ENCODE measurements at places on chromosomes 7 and 10.

- no peak for DNase-seq
These were observed 252.5 kb downstream of the TNS3 start for GRCh38 chr7:47329320-47329926.

- DNase-seq, result no peak
These were observed 92.9 kb upstream of the LRRTM3 start for GRCh38 chr10:66832781-66833422.

GRCh38 chr7:92835261-92835850 lies 1.0 kb downstream of the CDK6 start:
- peak; percentile 84 for DNase-seq

GRCh38 chr10:124240839-124241291 lies 147.5 kb upstream of the CHST15 start:
- peak; percentile 74 for DNase-seq

GRCh38 chr7:42236976-42237810 lies at the start of gene GLI3:
Gene GLI3 (minus strand): TSS chr7:42237209. CDS start chr7:42223253, 13,956 bp downstream.
- DNase-seq, result peak; percentile 96

GRCh38 chr7:42010751-42011150 lies 226.3 kb downstream of the GLI3 start:
- DNase-seq, result no peak

DNA sequence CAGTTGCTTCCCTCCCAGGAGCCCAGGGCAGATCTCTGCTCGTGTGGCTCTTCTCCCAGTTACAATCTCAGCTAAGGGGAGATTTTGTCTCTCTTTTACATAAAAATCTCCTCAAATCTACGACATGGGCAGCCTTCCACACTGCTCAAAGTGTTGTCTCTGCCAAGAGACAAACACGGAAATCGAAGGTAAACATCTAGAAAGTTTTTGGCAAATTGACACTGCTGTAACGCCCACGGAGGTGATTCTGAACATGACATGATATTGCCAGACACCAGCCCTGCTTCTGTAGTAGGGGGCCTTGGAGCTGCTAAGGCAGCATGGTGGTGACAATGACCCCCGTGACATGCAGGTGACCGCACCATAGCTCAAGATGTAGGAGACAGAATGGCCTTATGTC lies 128.3 kb downstream of the CCDC3 start:
- no peak for DNase-seq

GRCh38 chr10:5013385-5013784 lies 9.7 kb upstream of the AKR1C2 start:
- DNase-seq, result no peak

DNA sequence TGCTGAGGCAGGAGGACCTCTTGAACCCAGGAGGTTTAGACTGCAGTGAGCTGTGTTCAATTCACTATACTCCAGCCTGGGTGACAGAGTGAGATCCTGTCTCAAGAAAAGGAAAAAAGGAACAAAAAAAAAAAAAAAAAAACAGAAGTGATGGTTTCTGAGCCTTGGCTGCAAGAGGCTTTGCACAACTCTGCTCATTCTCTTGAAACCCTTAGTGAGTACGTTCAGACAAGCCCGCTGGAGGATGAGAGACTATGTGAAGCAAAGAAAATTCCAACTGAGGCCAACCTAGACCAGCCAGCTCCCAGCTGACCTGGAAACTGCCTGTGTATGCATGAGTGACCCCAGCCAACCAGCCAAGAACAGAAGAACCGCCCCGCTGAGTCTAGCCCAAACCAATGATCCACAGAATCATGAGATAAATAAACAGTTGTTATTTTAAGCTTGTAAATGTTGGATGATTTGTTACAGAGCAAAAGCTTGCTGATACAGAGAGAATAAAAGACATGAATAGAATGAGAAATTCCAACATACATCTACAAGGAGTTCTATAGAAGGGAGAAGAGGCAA lies 50.6 kb upstream of the FZD9 start:
- DNase-seq, result no peak

- no peak for DNase-seq
These were observed 19.8 kb downstream of the PIK3AP1 start for GRCh38 chr10:96700374-96701099.

- DNase-seq, result no peak
These were observed 29.6 kb downstream of the IDE start for GRCh38 chr10:92544296-92544695.

DNA sequence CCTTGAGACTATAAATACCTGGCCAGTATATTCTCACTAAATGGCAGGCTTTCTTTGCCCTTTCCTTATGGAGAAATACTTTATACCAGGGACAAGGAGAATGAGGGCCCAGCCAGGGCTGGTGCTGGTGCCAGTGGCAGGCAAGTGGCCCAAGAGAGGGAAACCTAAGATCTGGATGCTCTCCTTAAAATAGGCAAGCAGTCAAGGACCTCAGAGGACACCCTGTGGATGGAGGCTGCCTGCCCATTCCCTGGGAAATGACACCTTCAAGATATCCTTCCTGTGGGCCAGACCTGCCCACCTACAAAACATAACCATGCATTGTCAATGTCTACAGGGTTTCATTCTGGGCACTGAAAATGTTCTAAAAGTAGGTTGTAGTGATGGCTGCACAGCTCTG lies 29.1 kb downstream of the POLR3A start:
- no peak for DNase-seq

DNA sequence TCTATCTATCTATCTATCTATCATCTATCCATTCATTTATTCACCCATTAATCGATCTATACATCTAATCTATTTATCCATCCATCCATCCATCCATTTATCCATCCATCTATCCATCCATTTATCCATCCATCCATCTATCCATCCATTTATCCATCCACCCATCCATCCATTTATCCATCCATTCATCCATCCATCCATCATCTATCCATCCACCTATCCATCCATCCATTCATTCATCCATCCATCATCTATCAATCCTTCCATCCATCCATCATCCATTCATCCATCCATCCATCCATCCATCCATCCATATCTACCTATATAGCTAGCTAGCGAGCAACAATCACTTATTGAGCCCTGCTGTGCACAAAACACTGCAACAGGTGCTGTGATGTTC lies 953.1 kb upstream of the ZNF722 start:
- no peak for DNase-seq

DNA sequence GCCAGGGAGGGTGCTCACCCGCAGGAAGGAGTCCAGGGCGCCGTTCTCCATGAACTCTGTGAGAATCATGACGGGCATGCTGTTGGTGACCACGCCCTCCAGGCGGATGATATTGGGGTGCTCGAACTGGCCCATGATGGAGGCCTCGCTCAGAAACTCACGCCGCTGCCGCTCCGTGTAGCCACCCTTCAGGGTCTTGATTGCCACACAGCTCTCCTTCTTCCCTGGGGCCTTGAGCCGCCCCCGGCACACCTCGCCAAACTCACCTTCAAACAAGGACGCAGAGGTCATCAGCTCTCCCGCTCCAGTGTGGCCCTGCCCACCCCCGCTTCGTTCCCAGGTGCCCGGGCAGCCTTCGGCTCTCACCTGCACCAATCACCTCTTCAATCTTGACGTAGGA lies 14.6 kb downstream of the EPHB4 start:
- DNase-seq, result no peak

GRCh38 chr10:73785721-73786511 lies 510 bp downstream of the ZSWIM8 start:
- DNase-seq, result peak; percentile 78

DNA sequence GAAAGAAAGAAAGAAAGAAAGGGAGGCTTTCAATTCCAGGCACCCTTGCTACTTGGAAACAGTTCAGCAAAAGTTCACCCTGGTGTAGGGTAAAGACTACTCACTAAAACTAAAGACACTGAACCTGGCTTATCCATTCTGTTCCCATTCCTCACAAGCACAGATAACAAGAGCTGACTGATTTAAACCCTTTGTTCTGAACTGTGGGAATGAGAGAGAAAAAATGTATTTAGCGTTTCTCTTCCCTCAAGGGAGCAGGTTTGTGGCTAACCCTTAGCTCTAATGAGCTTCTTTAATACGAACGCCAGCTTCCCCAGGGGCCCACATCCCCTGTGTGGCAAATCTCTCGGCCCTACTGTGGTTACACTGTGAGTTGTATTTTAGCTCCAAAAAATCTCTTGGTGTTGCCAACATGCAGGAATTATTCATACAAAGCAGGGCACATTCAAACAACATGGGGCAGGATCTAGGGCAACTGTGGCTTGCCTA lies 23.3 kb downstream of the PRTFDC1 start:
- peak; percentile 15 for DNase-seq

DNA sequence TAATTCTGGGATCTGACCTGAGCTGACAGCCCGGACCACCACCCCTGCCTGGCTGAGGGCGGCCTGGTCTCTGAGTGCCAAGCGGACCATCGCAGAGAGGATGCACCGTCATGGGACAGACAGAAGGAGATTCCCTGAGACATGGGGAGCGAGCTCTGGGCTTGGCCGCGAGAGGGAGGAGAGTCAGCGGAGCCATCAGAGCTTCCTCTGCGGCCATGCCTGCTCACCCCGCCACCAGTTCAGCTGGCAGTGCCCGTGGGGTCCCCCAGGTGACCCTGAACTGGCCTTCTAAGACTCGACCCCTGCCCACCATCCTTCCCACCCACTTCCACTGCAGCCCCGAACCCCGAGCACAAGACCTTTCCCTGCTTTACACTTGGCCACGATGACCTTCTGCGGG lies 152.8 kb downstream of the TCERG1L start:
- no peak for DNase-seq

- no peak for DNase-seq
These were observed 19.9 kb upstream of the GPR141 start for GRCh38 chr7:37663693-37664092.

GRCh38 chr10:71124921-71125748 lies 87.2 kb upstream of the UNC5B start:
- no peak for DNase-seq

- DNase-seq, result peak; percentile 50
These were observed 126.4 kb upstream of the ZNF746 start for GRCh38 chr7:149624006-149624405.

- DNase-seq, result no peak
These were observed 11.2 kb upstream of the OR2A5 start for GRCh38 chr7:144037414-144038035.

DNA sequence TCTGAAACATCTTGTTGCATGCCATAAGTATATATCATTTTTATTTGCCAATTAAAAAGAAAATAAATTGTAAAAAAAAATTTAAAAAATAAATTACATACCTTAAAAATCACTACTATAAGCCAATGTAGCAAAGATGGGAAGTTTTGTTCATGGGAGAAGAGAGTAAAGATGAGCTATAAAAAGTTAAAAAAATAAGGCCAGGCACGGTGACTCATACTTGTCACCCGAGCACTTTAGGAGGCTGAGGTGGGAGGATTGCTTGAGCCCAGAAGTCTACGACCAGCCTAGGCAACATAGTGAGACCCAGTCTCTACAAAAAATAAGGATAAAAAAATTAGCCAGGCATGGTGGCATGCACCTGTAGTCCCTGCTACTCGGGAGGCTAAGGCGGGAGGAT lies 8.4 kb upstream of the STK32C start:
- no peak for DNase-seq

DNA sequence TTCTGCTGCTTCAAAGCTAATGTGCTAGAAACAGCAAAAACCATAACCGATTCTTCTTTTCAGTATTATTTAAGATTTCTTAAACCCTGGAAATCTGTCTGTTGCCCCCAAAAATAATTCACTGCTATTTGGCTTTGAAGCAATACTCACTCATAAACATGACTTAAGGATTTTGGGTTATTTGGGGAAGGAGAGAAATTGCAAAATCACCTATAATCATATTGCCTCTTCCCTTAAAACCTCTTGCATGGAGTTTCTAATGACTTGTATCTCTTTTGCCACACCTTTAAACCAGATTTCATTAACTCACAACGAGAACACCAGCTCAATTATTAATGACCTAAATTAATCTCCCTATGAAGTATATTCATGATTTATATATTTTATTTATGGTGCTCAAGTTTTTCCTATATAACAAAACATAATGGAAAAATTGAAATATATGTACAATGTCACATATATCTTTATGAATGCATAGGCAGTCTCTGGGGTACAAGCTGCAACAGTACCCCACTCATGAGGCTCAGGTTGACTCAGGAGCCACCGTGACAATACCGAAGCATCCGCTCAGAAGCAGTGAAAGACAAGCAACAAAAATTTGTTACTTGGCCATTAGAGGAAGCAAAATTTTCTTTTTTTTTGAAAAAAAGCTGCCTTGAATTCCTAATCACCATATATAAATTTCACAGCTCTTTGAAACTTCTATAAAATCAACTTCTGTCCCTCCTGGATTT lies 3.0 kb downstream of the NAMPT start:
- no peak for DNase-seq

DNA sequence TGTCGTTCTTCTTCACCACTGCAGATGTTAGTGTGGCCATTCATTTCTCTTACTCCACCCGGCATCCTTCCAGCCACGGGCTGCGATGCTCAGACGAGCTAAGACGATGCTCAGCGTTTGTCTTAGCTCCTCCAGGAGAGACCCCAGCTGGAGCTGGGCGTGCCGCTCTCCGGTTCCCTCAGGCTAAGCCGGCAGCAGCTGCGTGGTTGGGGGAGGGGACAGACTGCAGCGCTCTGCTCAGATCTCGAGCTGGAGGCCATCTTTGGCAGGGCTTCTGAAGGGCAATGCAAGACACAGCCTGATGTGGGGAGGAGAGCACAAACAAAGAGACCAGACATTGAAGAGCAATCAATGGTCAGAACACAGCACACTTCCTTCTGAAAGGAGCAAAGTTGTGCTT lies 4.8 kb downstream of the INA start:
- DNase-seq, result peak; percentile 95

GRCh38 chr7:11078247-11078834 lies 104.7 kb downstream of the PHF14 start:
- DNase-seq, result no peak

GRCh38 chr10:80513106-80513505 lies 24.6 kb upstream of the SH2D4B start:
- no peak for DNase-seq

DNA sequence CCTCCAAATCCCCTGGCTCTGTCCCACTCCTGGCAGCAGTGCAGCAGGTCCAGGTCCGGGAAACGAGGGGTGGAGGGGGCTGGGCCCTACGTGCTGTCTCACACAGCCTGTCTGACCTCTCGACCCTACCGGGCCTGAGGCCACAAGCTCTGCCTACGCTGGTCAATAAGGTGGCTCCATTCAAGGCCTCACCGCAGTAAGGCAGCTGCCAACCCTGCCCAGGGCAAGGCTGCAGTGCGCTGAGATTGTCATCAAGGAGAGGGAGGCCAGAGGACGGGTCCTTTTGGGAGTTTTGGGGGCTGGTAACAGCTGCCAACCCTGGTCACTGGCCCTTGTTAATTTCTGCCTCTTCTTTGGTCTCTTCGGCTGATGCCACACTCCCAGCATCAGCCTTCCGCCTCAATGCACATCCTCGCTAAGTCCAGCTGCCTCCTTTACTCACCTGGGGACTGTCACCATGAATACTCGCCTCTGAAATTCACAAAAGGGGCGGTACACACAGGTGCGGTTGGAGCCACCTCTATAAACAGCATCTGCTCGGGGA lies 3.5 kb downstream of the EPO start:
- DNase-seq, result no peak
